ENCODE measurements at places on chromosomes 7 and 10.

DNA sequence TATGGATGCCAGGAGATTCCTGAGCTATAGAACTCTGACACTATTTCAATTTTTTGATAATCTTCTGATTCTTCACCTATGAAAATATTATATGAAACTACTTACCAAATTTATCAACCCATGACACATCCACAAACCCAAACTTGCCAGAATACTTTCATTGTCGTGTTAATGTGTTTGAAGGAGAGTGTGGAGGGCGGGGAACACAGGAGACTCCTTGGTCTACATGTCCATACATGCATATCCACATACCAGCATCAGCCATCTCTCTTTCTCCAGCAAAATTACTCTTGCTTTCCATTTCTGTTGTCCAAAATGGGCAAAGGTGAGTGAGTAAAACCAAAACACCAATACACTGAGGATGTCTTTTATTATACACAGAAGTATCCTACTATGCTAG, 23.5 kb upstream of the BPGM start:
- DNase-seq, result no peak

- no peak for DNase-seq
Observed at GRCh38 chr7:66307591-66308215, 102.6 kb downstream of the TPST1 start.

- no peak for DNase-seq
Observed at GRCh38 chr10:131710142-131710861, 190.5 kb upstream of the PPP2R2D start.

- DNase-seq, result no peak
Observed at GRCh38 chr7:72190919-72191318, 221.2 kb downstream of the CALN1 start.

GRCh38 chr7:111413739-111414138, 148.6 kb downstream of the IMMP2L start:
- no peak for DNase-seq

DNA sequence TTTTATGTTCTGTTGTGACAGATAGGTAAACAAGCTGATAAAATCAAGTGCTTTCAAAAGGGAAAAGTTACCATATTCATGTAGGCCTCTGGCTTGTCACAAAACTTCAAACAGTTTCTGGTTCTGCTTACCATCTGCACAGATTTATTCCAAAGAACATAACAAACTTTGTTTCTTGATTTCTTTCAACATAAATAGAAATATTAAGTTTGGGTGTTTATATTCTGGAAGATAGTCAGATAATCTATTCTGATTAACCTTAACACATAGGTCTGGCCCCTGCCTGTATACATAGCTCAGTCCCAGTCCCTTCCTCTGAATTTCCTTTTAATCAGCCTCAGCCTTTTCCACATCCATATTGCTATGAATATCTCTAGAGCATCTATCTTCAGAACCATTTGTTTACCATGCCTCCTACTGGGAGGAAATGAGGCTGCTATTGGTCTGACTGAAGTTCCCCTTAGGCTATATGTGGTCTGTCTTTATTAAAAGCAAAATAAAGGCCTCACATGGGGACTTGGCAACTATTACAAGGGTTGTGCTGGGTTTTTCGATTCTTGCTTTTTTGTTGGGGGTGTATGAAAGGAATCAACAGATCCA, 319.0 kb downstream of the HPSE2 start:
- DNase-seq, result no peak

DNA sequence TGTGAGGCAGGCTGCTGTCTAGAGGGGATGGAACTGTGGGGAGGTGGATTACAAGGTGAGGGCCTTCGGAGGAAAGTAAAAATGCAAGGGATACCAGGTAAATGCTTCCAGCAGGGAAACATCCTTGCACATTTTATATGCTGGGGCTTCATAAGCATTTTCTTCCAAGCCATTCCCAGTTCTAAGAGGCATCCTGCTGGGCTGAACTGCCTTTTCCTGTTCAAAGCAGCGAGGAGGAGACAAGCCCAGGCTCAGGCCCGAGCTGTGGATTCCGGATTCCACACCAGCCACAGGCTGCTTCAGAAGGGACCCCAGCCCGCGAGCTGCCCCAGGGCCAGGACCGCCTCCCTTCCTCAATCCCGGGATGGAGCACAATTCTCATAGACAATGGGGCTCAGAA, 249.7 kb downstream of the TNS3 start:
- no peak for DNase-seq

- DNase-seq, result no peak
Observed at GRCh38 chr10:82827901-82828300, 952.9 kb downstream of the NRG3 start.

- DNase-seq, result peak; percentile 25
Observed at GRCh38 chr10:33010132-33011037, 52.4 kb upstream of the ITGB1 start.

- peak; percentile 32 for DNase-seq
Observed at GRCh38 chr10:92240289-92241157, 50.4 kb downstream of the CPEB3 start.

DNA sequence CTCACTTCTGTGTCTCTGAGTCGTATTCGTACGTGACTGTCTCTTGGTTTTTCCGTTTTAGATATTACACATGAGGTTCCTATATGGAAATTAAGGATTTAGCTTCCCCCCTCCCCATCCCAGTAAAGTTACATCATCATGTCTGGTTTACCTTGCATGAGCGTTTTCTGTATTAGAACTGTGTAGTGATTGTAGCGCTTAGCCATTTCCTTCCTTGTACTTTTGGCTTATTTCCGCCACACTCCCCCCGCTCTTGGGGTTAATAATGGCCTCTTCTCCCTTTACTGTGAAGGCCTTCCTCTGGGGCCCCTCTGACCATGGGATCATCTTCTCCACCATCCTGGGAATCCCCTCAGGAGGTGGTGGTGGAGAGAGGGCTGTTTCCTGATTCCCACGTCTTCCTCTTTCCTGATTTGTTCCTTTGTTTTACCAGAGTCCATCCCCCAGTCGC, 27.2 kb upstream of the AP5Z1 start:
- no peak for DNase-seq

DNA sequence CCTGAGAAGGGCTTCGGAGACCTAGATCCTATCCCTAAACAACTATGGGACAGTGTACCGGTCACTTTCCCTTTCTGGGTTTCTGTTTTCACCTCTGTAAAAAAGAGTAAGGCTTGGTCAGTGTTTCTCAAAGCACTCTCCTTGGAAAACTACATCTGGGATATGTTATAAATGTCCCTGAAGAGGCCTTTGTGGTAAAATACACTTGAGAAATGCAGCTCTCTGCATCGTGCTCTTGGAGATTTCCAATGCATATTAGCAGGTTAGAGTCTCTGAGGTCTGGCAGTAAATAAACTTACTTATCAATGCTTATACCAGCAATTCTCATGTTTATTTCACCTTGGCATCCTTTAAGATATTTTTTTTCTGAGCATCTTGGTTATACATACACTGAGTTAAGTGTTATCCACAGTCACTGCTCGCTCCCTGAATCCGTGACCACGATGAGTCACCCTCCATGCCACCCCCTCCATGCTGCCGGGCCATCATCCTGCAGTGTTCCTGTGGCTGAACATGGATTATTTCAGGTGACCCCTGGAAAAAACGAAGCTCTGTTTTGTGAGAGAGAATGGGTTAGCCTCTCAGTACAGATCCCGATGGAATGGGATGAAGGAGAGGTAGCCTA, 3.3 kb upstream of the TBXAS1 start:
- no peak for DNase-seq

DNA sequence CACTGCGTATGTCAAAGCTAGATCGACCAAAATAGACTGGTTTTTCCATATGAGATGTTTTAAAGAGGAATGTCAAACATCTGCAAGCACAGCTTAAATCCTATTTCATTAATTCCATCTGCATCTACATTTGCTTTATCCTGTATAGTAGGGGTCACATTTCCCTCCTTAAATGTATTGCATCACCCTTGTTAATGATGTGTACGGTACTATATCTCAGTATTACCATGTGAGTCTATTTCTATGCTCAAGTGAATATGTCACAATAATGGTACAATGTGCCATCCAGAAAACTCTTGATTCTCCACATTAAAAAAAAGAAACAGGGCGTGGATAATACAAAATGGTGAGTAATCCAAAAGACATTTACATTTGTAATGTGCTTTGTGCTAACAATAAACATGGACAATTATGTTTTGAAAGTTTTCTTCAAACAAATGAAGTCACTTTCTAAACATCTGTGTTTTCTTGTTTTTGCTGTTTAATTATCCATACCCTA, 56.6 kb downstream of the TWIST1 start:
- DNase-seq, result no peak

- DNase-seq, result no peak
Observed at GRCh38 chr10:7478727-7479457, 68.1 kb upstream of the SFMBT2 start.

DNA sequence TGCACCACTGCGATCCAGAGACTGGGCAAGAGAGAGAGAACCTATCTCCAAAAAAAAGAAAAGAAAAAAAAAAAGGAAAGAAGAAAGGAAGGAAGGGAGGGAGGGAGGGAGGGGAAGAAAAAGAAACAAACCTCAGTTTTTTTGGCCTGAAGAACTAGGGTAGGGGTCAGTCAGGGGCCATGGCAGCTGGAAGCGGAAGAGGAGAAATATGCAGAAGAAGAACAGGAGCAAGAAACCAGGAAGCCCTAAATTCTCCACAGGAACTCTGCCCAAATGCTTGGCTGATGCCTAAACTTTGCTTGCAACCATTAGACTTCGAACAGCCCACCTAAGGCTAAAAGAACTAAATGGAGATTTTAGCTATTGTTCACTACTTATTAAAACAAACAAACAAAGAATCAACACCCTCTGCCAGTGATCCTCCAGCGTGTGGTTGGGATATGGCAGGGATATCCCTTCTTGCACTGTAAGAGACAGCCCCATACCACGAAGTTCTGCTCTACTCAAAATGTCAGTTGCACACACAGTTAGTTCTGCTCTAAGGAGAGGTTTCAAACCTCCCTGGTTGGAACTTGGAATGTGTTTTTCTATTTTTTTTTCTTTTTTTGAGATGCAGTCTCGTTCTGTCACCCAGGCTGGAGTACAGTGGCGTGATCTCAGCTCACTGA, 139.5 kb downstream of the FAM107B start:
- DNase-seq, result no peak

Data from stimulated activated CD4-positive, alpha-beta T cell treated with anti-CD3 and anti-CD28 coated beads, Interleukin-4, amount 100 ng/mL, for 24 hours (primary cell).